Lower leg skin (tissue), 4 donors: ENCODE measurements at places on chromosomes 11 and 22. TPM values are rescaled to one million over a fixed set of nuclear protein-coding genes. Genes with fewer than 3 reads are reported as not detected.
A peak's percentile ranks its signal among the peaks of the same experiment; 100 is the strongest.

GRCh38 chr11:873706-874105, 31.1 kb downstream of the TSPAN4 start:
- no peak for DNase-seq

DNA sequence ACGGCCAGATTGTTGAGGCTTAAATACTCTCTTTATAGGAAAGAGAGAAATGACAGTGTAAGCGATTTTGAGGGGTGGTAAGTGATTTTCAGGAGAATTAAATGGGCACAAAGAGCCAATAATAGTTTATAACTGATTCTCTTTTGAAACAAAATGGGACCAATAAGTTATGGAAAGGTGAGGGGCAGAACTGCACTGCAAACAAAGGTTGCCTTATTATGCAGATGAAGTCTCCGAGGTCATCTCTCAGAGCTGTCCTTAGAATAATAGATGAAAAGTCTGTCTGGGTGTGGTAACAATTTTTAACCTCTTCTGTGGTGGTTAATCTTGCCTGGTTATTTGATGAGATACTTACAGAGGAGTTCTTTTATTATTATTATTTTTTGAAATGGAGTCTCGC, 14.7 kb upstream of the CRTAM start:
- no peak for DNase-seq

GRCh38 chr11:77090373-77091111, 12.1 kb upstream of the OMP start:
- DNase-seq = no peak

DNA sequence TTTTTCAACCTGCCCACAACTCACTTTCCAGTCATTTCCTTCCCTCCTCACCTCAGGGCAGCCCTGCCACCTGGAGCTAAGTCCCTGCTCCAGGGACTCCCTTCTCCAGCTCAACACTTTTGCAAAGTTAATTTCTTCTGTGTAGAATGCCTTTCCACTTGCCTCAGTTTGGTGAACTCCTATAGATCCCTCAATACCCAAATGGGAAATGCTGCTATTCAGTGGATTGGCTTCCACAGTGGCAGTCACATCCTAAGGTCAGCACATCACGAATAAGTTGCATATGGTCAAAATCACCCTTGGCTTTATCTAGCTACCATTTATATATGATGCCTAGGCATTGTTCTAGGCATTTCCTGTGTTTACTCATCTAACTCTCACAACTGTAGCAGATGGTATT, 23.6 kb downstream of the GDPD5 start:
- no peak for DNase-seq

DNA sequence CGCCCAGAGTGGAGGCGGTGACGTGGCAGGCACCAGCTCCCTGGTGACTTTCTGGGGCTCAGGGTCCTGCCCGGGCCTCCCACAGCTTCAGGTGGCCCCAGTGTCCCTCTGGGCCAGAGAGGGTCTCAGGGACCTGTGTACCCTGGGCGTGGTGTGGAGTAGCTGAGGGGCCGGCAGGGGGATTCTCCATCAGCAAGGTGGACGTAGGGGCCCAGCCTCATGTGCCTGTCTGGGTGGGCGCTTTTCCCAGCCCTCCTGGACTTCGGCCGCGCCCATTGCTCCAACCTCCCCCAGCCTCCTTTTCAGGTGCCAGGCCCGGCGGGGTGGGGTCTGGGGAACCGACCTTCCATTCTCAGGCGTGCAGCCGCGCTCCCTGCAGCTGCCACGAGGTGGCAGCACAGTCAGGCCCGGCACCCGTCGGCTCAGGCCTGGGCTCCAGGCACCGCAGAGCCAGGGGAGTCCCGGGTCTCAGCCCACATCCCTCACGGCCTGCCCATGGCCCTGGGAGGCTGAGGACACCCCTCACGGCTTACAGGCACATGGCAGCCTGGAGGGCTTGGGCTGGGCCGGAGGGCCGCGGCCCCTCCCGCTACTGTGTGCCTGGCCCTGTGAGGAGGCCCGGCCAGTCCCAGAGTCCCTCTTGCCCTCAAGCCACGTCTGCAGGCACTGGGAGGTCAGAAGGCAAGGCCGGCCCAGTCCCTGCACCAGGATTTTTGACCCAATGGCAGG, 19.9 kb upstream of the MUC5B start:
- peak; percentile 89 for DNase-seq

DNA sequence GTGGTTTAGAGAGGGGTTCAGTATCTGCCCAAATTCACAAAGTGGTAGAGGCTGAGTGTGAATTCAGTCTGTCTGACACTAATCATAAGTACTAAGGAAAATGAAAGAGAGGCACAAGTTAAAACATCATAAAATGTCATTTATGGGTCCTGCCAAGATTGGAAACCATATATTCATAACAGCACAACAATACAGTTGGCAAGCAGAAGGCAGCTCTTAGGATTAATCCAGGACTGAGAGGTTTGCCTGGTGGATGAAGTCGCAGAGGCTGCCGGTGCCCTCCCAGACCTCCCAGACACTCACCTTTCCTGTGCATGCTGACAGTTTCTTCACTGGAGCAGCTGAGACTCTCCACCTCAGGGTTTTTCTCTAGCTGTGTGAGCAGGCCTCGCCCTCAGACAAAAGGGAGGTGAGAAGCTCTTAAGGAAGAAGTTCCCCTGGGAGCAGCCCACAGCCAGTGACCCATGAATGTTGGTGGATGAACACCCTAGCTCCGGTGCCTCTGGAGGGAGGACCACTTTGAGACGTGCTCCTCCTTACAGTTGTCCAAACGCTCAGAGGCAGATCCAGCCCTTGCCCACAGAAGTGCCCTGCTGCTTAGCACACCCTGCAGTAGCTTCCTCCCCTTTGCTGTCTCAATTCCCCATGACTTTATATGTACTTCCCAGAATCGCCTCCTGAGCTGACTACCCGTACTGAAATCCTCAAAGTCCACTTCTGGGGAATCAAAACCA, 43.7 kb downstream of the MAML2 start:
- DNase-seq = peak; percentile 81

GRCh38 chr22:46748908-46749675, 11.0 kb upstream of the CERK start:
- DNase-seq = no peak

DNA sequence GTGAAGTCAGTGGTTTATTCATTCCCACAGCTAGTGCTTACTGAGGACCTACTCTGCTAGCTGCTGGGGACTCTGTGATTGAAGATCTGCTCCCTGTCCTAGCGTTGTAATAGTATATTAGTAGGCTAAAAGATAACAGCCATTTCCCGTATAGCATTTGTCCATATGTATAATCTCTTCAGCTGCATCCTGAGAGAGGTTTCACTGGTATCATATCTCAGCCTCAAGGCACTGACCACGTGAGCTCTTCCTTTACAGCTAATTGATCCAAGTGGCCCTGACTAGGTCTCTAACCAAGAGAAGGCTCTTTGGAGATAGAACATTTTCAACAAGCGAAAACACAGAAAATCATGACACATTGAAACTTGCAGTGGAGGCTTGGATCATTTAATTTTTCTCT, 110.2 kb downstream of the APIP start:
- DNase-seq = no peak

GRCh38 chr11:65539744-65540289, 14.9 kb downstream of the SCYL1 start:
- DNase-seq = peak; percentile 93

DNA sequence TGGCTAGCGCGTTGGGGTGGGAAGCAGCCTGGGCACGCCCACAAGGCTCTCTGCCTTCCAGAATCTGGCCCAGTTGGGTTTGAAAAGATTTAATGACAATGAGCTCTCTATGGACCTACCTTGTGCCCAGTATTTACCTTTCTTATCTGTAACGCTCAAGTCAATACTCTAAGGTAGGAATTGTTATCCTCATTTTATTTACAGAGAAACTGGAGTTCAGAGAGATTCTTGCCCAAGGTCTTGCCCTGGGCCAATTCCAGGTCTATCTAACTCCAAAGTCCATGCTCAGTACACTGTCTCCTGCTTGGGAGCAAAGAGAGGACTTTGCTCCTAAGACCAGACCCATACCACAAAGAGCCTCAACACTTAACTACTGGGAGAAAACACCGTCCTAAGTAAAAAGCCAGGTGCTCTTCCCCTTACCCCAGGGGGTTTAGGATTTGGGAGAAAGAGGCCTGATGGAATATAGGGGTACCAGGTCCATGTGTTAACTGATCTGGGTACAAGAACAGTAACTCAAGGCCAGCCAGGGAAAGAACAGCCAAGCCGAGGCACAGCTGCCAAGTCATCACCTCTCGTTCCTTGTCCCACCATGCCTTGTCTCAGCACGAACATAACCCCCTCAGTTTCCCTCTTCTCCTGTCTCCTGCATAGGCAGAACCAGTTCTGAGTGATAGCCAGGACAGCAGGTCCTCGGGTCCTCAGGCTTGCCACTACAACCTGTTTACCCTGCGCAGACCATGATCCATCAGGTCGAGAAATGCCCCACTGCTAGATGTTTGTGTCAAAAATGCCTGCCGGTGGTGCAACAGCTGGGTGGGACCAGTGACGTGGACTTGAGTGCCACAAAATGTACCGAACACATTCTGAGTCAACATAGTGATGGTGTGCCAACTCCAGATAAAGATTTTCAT, 14.6 kb downstream of the APOA4 start:
- no peak for DNase-seq

OLFML1 gene
- total RNA-seq = 1.4 TPM

ELP4 gene
- total RNA-seq = 23.3 TPM

TRIM77 gene
- not detected for total RNA-seq

OR5AL1 gene
- not detected for total RNA-seq

OR4D5 gene
- not detected for total RNA-seq

PRG3 gene
- not detected for total RNA-seq

MISFA gene
- 1.3 TPM for total RNA-seq

ST3GAL4 gene
- 16.4 TPM for total RNA-seq

IGLL1 gene
- total RNA-seq = not detected

MS4A1 gene
- not detected for total RNA-seq

TRIM49 gene
- not detected for total RNA-seq
